ENCODE measurements at places on chromosomes 16 and 17.

DNA sequence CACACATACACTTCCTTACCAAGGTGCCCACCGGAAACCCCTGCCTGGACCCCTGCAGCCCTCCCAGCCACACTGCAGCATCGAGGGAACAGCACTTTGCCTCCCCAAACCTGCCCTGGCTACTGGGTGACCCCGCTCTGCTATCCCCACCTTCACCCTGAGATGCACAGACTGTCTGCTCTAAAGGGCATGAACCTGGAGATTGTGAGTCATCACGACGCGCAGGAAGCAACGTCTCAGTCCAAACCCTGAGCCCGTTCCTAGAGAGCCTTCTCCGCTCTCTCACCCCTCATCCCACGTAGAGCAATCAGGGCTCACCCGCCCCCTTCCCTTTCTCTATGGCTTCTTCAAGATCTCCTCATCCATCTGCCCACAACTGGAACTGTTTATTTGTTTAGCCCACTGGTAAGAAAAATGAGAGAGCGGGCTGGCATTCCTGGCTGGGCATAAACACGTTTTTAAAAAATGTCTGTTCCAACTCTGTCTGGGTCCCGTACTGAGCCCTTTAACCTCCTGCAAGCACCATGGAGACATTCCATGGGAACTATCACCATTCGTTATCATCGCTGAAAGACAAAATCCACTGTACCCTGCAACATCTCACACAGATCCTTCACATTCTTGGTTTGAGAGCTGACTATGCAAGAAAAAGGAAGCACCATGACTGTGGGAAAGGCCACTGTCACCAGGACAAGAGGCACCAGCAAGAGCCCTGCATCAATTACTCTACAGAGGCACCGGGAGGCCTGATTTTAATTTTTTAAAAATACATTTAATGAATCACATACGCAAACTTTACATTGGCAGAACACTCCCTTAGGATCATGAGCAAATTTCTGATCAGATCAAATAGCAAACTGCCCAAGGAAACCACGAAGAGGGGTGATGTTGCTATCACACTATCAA lies 28.2 kb downstream of the ZFHX3 start:
- no peak for DNase-seq

DNA sequence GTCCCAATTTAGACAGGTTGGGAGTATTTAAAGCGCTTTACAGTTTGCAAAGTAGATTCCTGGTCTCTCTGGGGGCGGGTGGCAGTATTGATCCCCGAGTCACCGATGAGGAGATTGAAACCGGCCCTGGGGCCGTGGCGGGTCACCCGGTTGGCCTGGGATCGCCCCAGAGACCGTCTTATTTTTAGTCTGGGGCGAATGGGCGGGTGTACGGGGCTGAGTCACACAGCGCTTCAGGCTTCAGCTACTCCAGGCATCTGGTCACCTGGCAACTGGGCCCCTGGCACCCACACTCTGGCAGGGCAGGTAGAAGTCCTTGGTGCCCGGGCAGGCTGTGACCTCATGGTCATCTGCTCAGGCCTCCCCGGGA lies 669 bp downstream of the MIEF2 start:
- peak; percentile 79 for DNase-seq

DNA sequence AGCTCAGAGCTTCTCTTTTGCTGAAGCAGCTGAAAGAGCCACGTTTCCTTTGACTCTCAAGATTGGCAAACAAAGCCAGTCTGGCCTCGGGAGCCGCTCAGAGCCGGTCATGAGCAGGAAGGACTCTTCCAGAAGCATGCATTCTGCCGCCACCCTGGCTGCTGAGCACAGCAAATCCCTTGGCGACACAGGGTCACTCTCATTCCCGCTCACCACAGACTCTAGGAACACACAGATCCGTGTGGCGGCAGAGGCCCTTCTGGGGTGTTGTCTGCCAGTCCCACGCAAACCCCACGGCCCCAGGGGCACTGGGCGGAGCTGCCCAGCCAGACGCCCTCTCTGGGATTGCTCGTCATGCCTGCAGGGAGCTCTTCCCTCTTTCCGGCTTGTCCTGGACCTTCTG lies 157.0 kb downstream of the C16orf95 start:
- DNase-seq = no peak

DNA sequence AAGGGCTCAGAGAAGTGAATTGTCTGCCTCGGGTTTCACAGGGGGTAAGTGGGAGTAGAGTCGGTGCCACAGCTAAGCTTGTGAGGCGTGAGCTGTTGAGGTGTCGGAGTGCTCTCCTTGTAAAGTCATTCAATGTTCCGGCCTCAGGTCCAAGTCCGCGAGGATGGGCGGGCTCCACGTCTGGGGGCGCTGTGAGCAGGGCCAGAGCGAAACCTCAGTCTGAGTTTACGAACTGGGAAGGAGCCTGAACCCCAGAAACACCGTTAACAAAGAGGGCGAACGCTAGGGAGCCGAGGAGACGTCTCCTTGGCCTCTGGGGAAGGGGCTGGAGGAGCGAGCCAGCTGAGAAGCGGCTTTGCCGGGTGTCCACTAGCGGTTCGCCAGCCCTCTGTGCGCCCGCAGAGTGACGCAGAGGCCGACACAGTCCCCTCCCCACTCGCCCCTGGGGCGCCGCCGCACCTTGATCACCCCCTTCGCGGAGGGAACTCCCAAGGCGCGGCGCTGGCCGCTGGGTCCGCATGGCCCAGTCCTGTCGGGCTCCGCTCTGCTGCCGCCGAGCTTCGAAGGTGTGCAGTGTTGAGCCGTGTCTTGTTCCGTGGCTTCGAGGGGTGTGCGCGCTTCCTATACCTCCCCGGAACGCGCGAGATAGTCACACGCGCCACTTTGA lies 4.9 kb downstream of the IRX3 start:
- no peak for DNase-seq

DNA sequence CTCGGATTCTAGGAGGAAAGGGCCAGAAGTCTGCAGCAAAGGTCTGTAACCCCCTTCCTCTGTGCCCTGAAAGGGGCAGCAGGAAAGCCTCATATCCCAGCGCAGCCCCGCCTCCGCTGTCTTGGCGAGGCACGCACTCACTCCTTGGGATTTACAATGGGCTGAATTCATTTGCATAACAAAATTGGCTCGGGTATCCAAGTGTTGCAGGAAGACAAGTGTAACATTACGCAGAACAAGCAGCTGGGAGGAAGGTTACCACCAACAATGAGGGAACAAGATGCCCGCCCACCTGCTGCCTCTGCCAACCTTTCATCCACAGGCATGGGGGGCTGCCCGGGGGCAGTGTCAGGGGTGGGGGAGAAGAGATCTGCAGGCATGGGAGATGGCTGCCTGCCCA lies 130.4 kb downstream of the MRM1 start:
- no peak for DNase-seq

DNA sequence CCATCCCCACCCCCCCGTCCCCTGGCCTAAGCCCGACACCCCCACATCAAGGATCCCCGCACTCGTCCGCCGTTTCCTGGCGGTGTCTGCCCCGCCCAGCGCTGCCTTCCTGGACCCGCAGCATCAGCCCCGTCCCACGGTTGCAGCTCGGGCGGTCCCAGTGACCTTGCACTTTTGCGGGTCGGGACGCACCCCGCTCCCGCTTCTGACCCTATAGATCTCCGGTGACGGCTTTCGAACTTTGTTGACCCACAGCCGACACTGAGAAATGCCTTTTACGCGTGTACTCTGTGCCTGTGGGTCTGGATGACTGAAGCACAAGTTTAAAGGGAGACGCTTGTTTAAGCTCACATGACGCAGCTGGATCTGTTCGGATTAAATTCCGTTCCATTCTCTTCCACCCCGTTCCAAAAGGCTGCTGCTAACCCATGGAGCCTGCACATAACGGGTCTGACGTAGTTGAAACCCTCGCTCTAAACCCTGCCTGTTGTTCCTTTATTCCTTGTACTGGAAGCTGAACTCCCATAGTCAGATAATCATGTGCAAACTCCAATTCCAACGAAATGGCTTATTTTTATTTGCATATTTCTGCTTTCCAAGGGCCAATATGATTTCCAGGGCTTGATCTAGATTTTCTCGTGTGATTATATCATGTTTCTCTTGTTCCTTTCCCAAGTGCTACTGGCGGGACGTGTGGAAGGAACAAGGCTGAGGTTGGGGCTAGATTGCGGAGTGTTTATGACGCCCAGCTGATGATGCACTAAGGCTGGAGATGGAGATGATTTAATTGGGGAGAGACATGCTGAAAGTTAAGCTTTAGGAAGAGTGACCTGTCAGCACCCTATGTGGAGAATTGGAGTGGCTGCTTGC lies 834 bp downstream of the FLYWCH1 start:
- DNase-seq = peak; percentile 67

DNA sequence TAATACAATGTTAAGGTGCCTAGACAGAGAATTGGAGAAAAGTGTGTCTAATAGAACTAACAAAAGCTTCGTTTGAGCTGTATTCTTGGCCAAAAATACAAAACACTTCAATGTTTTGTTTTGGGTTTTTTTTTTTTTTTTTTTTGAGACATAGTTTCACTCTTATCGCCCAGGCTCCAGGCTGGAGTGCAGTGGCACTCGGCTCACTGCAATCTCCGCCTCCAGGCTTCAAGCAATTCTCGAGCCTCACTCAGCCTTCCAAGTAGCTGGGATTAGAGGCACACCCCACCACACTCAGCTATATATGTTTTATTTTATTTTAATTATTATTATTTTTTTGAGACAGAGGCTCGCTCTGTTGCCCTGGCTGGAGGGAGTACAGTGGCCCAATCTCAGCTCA lies 38.3 kb upstream of the CARMIL2 start:
- no peak for DNase-seq

DNA sequence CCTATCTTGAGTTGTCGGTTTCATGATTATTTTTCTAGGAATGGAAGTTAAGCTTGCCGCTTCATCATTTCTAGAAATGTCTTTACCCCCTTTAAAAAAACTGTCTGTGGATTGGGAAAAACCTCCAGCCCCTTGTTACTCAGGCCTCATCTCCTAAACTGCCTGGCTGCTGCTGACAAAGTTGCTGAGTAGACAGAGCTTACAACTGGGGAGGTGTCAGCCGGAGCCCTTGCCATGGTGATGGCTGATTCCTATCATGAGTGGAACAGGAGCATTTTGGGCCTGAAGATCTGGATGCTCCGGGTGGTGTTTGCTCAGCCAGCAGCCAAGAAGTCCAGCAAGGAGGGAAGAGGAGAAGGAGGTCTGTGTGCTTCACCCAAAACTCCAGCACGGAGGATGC lies 243.3 kb downstream of the ENGASE start:
- DNase-seq = no peak

DNA sequence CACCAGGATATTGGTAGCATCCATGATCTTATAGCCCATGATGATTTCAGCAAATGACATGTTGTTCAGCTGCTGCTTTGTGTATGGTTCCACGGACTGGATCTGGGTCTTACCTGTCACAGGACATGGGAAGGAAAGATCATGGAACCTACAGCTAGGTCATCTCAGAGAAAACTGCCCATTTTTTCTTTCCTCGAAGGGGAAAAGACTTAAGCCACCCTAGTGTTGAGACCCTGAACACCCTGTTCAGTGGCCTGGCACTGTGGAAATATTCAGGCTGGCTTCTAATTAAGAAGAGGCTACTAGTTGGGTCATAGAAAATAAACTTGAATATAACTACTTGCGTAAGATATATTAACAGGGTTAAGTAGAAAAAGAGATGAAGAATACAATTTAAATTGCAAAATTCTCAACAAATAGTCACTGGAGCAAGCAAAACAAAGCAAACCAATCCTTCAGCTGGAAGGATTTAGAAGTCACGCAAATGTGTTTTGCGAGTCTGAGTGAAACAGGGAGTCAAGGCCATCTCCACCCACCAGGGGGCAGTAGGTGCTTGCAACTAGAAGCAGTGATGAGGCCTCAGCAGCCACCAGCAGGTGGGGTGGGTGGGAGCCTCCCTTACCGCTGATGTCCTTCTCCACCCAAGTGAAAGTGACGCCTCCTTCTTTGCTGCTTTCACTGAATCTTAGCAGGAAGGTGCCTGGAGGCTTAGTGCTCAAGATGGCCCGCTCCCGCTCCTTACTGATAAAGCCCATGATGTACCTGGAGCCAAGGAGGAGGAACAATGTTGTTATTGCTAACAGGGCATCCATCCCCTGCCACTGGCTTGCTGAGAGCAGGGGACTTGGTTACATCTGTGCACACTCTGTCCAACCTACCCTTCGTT lies 34.3 kb downstream of the STAT5A start:
- DNase-seq = peak; percentile 96

- DNase-seq = no peak
Observed at GRCh38 chr17:51560398-51560797, 300.1 kb downstream of the UTP18 start.

- no peak for DNase-seq
Observed at GRCh38 chr17:46901291-46901690, 21.7 kb upstream of the GOSR2 start.

DNA sequence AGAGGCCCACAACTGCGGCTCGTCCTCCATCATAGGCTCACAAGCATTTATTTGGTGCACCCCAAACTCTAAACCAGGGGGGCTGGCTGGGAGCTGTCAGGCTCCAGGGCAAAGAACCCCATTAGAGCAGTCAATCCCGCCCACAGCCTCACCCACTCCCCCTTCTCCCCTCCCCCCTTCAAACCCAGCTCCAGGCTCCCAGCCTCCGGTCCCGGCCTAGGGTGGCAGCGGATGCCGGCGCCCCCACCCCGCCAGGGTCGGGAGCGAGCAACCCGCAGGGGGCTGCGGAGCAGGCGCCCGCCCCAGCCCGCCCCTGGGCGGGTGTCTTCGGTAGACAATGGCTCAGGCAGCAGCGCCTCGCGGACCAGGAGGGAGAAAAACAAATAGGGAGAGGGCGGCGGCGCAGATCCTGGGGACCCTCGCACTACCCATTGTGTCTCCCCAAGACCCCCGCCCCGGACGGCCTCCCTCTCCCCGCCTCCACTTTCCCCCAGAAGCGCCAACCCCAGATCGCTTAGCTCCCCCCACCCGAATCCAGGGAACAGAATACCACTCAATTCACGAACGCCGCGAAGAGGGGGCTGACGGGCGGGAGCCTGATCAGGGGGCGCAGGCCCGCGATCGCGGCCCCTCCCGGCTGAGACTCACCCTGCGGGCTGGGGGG lies 572 bp downstream of the FAM171A2 start:
- DNase-seq = no peak

DNA sequence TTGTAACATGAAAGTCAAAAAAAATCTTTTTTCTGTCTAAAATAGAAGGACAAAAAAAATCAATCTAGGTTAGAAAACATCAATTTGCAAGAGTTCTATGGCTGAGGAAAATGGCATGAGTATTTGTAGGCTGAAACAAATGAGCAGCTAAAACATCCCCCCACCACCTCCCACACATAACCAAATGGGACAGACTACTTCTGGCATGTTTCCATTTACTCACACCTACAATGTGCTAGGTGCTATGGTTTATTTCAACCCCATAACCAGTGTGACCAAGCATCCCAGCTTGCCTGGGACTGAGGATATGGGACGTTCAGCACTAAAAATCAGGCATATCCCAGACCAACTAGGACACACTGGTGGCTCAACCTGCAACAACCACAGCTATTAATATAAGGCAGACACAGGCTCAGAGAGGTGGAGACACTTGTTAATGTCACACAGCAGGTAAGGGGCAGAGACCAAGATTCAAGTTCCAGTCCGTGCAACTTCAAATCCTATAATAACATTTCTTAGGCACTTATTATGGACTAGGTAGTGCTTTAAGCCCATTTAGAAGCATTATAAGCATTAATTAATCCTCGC lies 96.0 kb downstream of the XYLT1 start:
- no peak for DNase-seq
